Stimulated activated CD4-positive, alpha-beta T cell treated with anti-CD3 and anti-CD28 coated beads, Interleukin-1b, Interleukin-23, amount 100 ng/mL, for 1 hour (primary cell): ENCODE measurements at places on chromosomes 6 and 20.

- DNase-seq, result no peak
Measured at GRCh38 chr6:157530126-157530525, 149.1 kb downstream of the ZDHHC14 start.

- DNase-seq, result no peak
Measured at GRCh38 chr6:84182001-84182400, 45.4 kb downstream of the CEP162 start.

DNA sequence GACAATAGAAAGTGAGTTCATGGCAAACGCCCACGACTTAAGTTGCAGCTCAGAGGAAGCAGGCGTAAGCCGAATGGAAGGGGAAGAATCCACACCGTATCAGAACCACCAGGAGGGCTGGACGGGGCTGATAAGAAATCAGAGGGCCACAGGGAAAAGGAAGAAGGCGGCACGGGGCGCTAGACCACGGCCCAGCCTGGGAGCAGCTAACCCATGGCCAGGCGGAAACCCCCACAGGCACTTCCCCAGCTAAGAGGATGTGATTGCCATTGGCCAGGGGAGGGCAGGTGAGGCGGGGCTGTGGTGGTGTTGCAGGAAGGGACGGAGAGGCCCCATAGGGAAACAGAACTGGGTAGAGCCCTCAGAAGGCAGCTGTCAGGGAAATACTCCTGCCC lies 174.0 kb upstream of the AFDN start:
- no peak for DNase-seq

DNA sequence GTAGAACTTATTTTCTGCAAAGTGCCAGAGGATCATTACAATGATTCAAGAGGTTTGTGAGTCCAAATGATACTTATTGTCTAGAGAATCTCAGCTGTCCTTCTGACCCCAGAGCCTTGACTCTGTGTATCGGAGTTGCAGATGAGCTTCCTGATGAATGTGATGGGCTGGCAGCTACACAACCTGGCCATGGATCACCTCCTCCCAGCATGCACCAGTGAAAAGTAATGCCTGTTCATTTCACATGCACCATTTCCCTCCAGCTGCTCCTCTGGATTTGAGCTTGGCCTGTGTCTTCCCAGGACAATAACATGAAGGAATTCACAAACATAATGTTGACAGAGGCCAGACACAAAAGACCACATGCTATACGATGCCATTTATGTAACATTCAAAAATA lies 30.0 kb downstream of the SNHG17 start:
- no peak for DNase-seq

DNA sequence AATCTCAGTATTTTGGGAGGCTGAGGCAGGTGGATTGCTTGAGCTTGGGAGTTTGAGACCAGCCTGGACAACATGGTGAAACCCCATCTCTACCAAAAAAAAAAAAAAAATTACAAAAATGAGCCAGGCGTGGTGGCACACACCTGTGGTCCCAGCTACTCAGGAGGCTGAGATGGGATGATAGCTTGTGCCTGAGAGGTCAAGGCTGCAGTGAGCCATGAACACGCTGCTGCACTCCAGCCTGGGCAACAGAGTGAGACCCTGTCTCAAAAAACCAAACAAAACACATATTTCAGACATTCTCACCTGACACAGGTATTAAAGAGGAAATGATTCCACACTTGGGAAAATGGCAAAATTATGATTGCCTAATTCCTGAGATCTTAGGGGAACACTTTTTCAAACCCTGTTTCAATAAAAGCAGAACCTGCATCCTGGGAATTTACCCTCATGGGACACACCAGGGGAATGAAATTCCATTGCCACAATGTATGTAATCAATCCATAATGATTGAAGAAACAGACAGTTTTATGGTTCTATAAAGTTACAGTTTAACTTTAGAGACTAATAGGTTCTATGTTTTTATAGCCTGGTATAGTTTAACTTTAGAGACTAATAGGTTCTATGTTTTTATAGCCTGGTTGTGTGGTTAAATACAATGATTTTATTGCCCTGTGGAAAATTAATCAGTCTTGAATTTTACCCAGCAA lies 29.6 kb upstream of the DNAAF9 start:
- DNase-seq, result no peak

DNA sequence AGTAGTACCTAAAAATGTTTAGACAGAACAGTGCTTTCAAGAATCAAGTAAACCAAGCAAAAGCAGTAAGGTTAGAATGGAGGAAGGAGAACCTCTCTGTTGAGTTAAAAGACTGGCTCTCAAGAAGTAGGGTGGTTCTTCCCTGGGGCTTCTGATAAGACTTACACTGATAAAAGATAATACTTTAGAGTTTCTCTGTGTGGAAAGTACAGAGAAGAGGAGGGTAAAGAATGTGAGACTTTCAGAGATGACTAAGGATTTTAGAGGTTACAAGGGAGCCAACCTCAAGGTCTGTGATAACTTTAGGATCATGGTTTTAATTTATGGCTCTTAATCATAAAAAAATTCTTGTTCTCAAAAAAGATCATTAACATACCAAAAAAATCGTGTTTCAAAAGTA lies 30.9 kb upstream of the ALDH8A1 start:
- DNase-seq, result no peak

DNA sequence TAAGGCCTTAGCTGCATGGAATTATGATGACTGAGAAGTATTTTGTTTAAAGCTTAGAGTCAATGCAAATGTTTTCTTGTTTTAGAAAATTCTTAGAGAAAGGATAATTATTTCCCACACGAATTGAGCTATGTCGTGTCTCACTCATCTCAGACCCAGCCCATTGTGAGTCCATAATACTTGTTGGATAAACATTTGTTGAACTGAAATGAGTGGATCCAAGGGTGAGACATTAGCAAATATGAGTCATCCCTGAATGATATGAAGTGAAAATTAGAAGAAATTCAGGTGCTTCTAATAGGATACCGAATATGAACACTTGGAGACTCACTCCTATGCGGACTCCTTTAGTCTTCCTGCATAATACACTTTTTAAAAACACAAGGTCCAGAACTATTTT lies 41.6 kb upstream of the ARMC2 start:
- DNase-seq, result no peak

- no peak for DNase-seq
Measured at GRCh38 chr20:63976980-63977738, 2.3 kb downstream of the SAMD10 start.

- DNase-seq, result no peak
Measured at GRCh38 chr6:166435574-166435973, 52.8 kb upstream of the MPC1 start.

DNA sequence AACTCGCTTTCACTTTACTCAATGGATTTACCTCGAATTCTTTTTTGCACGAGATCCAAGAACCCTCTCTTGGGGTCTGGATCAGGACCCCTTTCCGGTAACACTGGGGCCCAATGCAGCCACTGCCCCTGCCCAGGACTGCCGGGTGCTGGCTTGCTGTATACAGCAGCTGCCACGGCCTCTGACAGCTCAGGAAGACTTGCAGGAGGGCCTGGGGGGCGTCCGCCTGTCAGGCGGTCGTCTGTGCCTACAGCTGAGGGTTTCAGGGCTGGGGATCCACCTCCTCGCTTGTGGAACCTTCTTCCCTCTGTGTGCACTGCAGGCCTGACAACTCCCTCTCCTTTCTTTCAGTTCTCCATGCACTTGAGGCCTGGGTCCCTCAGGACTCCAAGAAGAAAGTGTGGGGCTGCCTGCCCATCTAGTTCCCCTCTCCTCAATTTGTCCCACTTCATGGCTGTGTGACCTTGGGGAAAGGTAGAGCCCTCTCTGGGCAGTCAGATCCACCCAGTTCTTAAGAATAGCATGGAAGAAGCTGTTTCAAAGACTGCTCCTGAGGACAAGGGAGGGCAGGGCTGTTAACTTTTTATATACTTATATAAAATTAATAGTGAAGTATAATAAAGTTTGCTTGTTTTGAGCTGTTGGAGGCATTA lies 75.0 kb upstream of the LGSN start:
- DNase-seq, result no peak

GRCh38 chr20:51354191-51354768 lies 188.2 kb downstream of the NFATC2 start:
- DNase-seq, result no peak

DNA sequence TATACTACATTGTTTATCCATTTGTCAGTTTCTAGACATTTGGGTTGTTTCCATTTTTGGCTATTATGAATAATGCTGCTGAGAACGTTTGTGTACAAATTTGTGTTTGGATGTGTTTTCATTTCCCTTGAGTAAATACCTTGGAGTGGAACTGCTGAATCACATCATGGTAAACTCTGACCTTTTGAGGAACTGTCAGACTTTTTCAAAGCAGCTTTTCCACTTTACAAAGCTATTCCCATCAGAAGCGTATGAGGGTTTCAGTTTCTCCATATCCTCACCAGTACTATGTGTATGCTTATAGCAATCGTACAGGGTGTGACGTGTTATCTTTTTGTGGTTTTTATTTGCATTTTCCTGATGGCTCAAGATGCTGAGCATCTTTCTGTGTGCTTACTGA lies 103.7 kb downstream of the MYO6 start:
- DNase-seq, result no peak
